ENCODE measurements at places on chromosomes 7 and 10. TPM values are rescaled to one million over a fixed set of nuclear protein-coding genes. Genes with fewer than 3 reads are reported as not detected.

The TMEM196 gene
- 2.4 TPM for total RNA-seq

The AS3MT gene
- 7.8 TPM for total RNA-seq

The ARHGEF35 gene
- 2.0 TPM for total RNA-seq

The SPDYE6 gene
- not detected for total RNA-seq

The OR2A1 gene
- total RNA-seq = 0.10 TPM

The ADARB2 gene
- total RNA-seq = 5.4 TPM

The CEP55 gene
- 7.4 TPM for total RNA-seq

The NRP1 gene
- 96.6 TPM for total RNA-seq

The WNT2 gene
- total RNA-seq = 0.94 TPM

The SFRP5 gene
- 6.7 TPM for total RNA-seq

The LIPK gene
- total RNA-seq = not detected

The SH2D4B gene
- 0.20 TPM for total RNA-seq

The MYPN gene
- total RNA-seq = 0.10 TPM

The ASB10 gene
- not detected for total RNA-seq

The STK31 gene
- 0.83 TPM for total RNA-seq

The CHST15 gene
- 46.2 TPM for total RNA-seq

The CNNM2 gene
- 9.5 TPM for total RNA-seq

The CACNB2 gene
- total RNA-seq = 26.6 TPM

The PRLHR gene
- 0.69 TPM for total RNA-seq

The CPN1 gene
- total RNA-seq = 0.11 TPM

The NEURL1 gene
- total RNA-seq = 7.3 TPM

The TUBAL3 gene
- total RNA-seq = not detected

The CCL24 gene
- total RNA-seq = not detected

The ANAPC16 gene
- 57.7 TPM for total RNA-seq

The ACBD7 gene
- total RNA-seq = 32.0 TPM

The CHAT gene
- total RNA-seq = 0.61 TPM

The TSPAN15 gene
- 27.2 TPM for total RNA-seq

The INA gene
- 55.2 TPM for total RNA-seq

The FAM3C gene
- 146 TPM for total RNA-seq

The ZNF853 gene
- 12.9 TPM for total RNA-seq

The CUX1 gene
- 45.1 TPM for total RNA-seq

Measured in spinal cord (tissue), 10 donors.